ENCODE measurements at places on chromosomes 5 and 9. TPM values are rescaled to one million over a fixed set of nuclear protein-coding genes. Genes with fewer than 3 reads are reported as not detected.

Gene ANKRD18A
- polyA plus RNA-seq, result 5.3 TPM

Gene ECSCR
- polyA plus RNA-seq, result 21.9 TPM

Gene IL6ST
- 169 TPM for polyA plus RNA-seq

Gene SHC3
- 2.7 TPM for polyA plus RNA-seq

Gene AIF1L
- 347 TPM for polyA plus RNA-seq

Gene QRFP
- polyA plus RNA-seq, result 0.30 TPM

Gene ANKRD18B
- 0.86 TPM for polyA plus RNA-seq

Gene FOXD4L6
- not detected for polyA plus RNA-seq

Gene DNAI1
- 3.0 TPM for polyA plus RNA-seq

Measured in left kidney (tissue), 8 donors.